ENCODE measurements at places on chromosomes 1 and 21. TPM values are rescaled to one million over a fixed set of nuclear protein-coding genes. Genes with fewer than 3 reads are reported as not detected.

Gene OPTC
- total RNA-seq: not detected

Gene GPA33
- not detected for total RNA-seq

Gene DISP1
- 4.7 TPM for total RNA-seq

Gene NKAIN1
- under 0.01 TPM for total RNA-seq

Gene CD84
- not detected for total RNA-seq

Gene FCRL4
- not detected for total RNA-seq

Gene GPR3
- total RNA-seq: 0.83 TPM

Gene SPRR1A
- not detected for total RNA-seq

Gene C8B
- not detected for total RNA-seq

Gene GABRD
- not detected for total RNA-seq

Gene HES3
- total RNA-seq: not detected

Gene OXCT2
- total RNA-seq: 0.28 TPM

Gene HES4
- 1.4 TPM for total RNA-seq

Gene KRTAP12-2
- total RNA-seq: not detected

Gene RHD
- total RNA-seq: 0.28 TPM

Gene STRIP1
- 31.4 TPM for total RNA-seq

Gene EFNA4
- total RNA-seq: 3.8 TPM

Gene FMO3
- not detected for total RNA-seq

Gene AADACL3
- not detected for total RNA-seq

Gene OR2T29
- not detected for total RNA-seq

Gene CHIA
- total RNA-seq: not detected

Gene CRB1
- total RNA-seq: under 0.01 TPM

Gene EPS15
- total RNA-seq: 47.5 TPM

Gene TNNT2
- total RNA-seq: 0.56 TPM

Gene KANK4
- total RNA-seq: not detected

Gene TACSTD2
- total RNA-seq: not detected

Data from IMR-90 (cell line).